Esophagus mucosa (tissue), 1 donor: ENCODE measurements at places on chromosomes 4 and X.

DNA sequence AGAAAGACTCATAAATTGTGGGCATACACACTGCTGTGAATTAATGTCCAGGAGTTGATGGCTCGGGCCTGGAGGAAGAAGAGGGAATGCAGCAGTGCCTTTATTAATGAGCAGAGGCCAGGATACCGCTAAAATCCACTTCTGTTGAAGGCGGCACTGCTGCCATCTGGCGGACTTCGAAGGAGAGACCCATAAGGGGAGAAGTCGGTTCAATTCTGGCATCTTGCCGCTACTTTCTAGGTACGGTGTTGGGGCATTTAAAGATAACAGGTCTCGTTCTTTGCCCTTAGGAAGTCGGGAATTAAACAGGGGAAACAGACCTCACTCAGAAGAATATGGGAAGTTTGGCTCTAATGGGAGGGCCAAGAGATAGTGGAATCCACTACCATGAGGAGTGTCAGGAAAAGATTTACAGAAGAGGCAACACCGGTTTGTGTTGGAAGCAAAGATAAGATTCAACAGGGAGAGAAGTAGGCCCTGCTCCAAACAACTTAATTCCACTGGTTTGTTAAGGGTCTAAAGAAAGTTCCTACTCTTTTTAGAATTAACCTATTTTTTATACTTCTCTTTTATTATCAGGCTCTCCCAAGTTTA lies 133.6 kb upstream of the GIMD1 start:
- peak; percentile 39 for ATAC-seq

DNA sequence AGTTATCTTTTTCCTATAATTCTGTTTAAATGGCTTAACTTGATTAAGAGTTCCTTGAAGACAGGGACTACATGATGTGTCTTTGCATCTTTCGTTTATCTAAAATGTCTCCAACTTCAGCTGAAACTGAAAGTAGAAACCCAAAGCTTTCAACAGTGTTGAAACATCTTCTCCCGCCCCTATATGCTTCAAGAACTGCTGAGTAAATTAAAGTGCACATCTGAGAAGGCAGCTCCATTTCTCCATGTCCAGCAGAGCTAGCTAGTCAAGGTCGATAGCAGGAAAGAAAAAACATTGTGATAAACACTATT lies 185.7 kb upstream of the TBL1X start:
- no peak for ATAC-seq

GRCh38 chrX:28586286-28586685 lies 960 bp upstream of the IL1RAPL1 start:
- ATAC-seq, result no peak

DNA sequence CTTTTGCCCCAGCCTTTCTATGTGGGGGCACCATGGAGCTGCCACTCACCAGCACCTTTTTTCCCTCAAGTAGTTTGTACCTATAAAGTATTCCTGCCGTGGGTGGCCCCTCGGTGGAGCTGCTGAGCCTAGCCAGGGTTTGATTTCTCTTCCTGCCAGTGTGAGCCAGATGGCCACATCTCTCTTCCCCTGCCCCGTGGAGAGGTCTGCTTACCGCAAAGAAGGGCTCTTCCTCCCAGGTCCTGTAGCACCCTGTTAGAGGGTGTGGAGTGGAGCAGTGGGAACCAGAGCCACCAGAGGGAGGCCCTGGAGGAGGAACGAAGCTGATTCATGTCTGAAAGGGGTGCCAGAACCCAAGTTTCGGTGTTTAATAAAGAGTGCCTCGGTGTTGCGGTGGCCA lies 95.4 kb downstream of the PTTG2 start:
- peak; percentile 9 for ATAC-seq
